ENCODE measurements at places on chromosomes 13 and 19. TPM values are rescaled to one million over a fixed set of nuclear protein-coding genes. Genes with fewer than 3 reads are reported as not detected.

DNA sequence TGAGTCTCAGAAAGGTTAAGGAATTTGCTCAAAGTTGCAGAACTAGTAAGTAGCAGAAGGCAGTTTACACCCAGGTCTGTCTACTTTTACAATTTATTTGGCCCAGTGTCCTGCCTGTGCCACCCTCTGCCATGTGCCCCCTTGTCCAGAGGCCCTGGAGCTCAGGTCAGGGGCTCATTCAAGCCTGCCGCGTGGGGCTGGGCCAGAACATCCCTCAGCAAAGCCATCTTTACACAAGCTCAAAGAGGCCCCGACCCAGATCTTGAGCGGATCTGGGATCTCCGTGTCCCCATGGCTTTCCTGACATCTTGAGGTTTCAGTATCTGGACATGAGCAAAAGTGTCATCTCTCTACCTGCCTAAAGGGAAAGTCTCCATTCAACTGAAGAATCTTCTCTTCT is 76.4 kb upstream of the VSTM2B start:
- DNase-seq = no peak

DNA sequence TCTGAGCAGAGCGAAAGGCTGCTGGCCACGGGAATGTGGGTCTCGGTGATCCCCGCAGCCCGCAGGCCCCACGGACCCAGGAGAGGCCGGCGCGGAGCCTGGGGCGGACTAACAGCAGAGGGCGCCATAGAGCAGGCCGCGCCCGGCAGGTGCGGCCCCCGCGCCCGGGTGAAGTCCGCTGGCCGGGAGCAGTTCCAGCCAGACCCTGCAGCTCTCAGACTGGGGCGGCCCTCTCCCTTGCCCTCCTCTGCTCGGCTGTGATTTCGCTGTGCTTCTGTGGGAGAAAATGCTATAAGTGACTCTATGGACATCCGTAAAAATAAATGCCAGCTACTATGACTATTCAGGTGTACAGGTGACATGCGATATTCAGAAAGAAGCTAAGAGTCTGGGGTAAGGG is 37.7 kb downstream of the GSX1 start:
- DNase-seq = peak; percentile 70

- DNase-seq = no peak
These were observed 277.8 kb downstream of the ABCC4 start for GRCh38 chr13:95023405-95023804.

PNMA8A gene
- 9.3 TPM for total RNA-seq

GRCh38 chr13:50529154-50529882 is 314.2 kb downstream of the DLEU7 start:
- DNase-seq = peak; percentile 91

CACNG6 gene
- not detected for total RNA-seq

All from sciatic nerve (tissue), 2 donors.